ENCODE measurements at places on chromosomes 4 and X. TPM values are rescaled to one million over a fixed set of nuclear protein-coding genes. Genes with fewer than 3 reads are reported as not detected.
A peak's percentile ranks its signal among the peaks of the same experiment; 100 is the strongest.

Gene MAGEC1
- total RNA-seq: not detected

DNA sequence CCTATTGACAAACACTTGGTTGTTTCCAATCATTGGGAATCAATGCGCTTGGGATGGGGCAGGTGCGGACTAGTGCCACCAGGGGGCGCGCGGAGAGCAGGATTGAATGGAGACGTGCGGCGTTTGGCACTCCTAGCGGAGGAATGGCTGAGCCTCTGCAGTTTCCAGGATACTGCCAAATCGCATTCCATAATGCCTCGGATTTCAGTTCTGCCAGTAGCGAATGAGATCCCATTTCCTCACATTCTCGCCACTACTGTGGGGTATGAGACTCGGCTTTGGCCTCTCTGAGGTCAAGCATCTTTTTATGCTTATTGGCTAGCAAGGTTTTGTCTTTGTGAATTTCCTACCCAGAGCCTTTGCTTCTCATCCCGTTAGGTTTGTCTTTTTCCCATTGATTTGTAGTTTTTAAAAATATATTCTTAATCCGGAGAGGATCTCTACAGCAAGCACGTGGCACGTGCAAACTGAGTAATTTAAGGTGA, 28.7 kb downstream of the CLDN34 start:
- peak; percentile 80 for DNase-seq

GRCh38 chr4:81422595-81422994, 49.1 kb downstream of the RASGEF1B start:
- no peak for DNase-seq

GRCh38 chrX:132858018-132858417, 100.4 kb downstream of the HS6ST2 start:
- no peak for DNase-seq

Gene AMTN
- not detected for total RNA-seq

All from fibroblast of villous mesenchyme (primary cell).